ENCODE measurements at places on chromosomes 11 and 22.
A peak's percentile ranks its signal among the peaks of the same experiment; 100 is the strongest.

DNA sequence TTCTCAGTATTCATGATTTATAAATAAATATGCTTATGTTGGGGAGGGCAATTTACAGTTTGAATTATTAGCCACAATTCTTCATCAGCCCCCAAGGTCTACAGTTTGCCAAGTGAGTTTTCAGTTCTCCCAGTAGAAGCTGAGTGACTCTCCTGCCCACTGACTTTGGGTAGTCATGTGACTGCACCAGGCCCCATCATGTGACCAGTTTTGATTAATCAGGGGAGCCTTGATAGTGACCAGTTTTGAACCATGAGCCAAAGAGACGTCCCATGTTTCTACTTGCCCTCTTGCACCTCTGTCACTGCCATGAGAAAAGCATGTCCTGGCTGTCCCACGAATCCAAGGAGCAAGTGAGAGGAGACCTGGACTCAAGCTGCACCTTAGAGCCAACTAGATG lies 32.5 kb downstream of the SYN3 start:
- DNase-seq: no peak

DNA sequence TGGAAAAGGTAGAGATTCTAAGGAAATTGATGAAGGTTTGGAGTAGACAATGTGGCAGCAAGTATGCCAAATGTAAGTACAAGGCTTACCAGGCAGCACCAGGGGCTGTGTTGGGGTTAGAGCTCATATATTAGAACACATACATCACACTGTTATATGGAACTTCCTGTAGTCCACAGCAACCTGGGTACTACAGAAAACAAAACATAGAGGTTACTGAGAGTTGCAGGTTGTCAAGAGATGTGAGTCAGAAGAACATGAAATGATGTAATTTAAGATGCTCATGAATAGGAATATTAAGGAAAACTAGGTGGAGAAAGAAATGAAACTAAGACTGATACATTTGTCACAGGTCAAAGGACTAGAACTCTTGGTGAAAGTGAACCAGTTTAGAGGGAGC lies 22.0 kb downstream of the FAT3 start:
- no peak for DNase-seq

GRCh38 chr11:95104856-95105255 lies 15.2 kb downstream of the ENDOD1 start:
- DNase-seq: no peak

DNA sequence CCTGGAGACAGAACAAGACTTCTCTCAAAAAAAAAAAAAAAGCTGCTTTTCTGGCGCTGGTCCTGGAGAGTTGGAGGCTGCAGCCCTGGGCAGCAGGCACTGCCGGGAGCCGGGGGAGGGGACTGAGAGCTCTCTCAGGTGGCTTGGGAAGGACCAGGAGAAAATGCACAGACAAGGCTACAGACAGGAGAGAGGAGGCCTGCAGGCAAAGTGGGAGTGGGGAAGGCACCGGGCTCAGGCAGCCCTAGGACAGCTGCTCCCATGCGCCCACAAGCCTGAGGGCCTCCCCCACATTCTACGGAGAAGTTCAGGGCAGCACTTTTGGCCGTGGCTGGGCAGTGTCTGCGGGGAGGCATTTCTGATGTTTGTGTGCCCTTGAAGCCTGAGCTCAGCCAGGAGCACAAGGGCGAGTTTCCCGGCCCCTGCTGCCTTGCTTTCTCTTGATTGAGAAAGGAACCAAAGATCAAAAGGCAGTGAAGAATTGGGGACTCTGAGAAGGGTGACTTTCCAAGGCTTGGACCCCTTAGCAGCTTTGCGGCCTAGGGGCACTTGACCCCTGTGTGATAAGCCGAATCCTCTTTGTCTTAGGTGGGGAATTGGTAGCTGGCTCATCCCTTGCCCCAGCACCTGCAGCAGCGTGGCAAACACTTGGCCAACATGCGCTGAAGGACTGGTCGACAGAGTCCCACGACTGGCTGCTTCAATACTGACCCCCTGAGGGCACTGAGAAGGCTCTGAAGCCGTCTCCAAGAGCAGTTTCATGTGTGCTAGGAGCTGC lies 35.3 kb downstream of the PPM1F start:
- no peak for DNase-seq

GRCh38 chr11:81839016-81839415 lies 894.6 kb downstream of the FAM181B start:
- no peak for DNase-seq

DNA sequence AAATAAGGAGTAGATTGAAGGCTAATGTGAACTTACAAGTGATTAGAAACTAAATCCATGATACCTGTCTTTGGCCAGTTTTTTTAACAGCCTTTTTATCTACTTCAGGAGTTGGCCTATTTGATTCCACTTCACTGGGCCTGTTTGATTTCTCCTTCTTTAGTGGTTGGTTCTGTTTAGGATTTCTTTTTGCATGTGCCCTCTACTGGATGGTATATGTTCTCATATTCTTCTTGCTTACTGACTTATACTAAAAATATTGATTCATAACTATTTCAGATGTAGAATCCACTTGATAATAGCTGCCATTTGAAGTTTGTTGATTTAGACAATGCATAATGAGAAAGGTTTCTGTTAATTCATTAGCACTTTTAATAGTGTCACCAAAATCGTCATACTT lies 53.9 kb downstream of the USP47 start:
- DNase-seq: no peak

- DNase-seq: no peak
These were observed 42.5 kb upstream of the DEUP1 start for GRCh38 chr11:93288079-93288478.

- DNase-seq: no peak
These were observed 47.2 kb downstream of the CCDC83 start for GRCh38 chr11:85902353-85902752.

GRCh38 chr11:84243629-84244263 lies 957.6 kb upstream of the CCDC90B start:
- DNase-seq: no peak

DNA sequence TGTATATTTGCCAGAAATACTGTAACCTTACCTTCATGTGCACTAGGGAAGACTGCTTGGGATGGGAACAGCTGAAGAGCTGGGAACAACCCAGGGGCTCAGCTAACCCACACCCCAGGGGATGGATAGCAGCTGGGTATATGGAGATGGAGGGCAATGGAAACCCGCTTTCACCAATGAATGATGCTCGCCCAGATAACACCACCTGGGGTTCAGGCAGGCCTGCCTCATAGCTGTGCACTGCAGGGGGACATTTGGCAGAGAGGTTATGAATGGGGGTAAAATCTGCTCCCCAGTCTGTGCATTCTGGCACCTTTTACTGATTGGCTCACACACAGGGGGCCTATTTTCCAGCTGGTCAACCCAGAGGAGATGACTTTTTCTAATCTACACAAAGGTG lies 170.7 kb downstream of the CHST1 start:
- DNase-seq: no peak

DNA sequence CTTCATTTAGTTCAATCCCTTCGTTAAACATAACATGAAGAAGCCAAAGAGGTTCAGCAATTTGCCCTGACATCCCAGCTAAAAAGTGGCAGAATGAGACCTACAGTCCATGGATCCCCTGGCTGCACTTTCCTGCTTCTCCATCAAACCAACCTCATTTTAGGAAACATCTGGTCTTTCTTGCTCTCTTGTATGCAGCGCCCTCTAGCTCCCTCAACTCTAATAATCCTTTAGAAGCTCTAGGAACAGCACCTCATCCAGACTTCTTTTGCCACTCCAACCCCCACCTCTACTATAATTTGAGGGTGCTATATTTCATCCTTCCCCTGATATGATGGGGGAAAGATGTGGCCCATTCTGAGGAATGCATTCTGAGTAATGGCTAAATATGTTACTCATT lies 7.4 kb downstream of the CNTF start:
- DNase-seq: peak; percentile 13
